ENCODE measurements at places on chromosomes 1 and 21.

- DNase-seq, result no peak
These were observed 19.9 kb upstream of the LYPD8 start for GRCh38 chr1:248775441-248775840.

DNA sequence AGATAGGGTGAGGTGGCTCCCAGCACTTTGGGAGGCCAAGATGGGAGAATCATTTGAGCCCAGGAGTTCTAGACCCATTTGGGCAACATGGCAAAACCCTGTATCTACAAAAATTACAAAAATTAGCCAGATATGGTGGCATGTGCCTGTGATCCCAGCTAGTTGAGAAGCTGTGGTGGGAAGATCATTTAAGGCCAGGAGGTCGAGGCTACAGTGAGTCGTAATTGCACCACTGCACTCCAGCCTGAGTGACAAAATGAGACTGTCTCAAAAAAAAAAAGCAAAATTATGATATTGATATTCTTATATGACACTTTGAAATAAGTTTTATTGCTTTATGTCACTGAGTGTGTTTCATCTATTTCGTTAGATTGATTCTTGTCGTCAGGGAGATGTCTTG lies 7.4 kb downstream of the ACADM start:
- no peak for DNase-seq

GRCh38 chr1:22815421-22816066 lies 104.9 kb downstream of the EPHB2 start:
- no peak for DNase-seq

DNA sequence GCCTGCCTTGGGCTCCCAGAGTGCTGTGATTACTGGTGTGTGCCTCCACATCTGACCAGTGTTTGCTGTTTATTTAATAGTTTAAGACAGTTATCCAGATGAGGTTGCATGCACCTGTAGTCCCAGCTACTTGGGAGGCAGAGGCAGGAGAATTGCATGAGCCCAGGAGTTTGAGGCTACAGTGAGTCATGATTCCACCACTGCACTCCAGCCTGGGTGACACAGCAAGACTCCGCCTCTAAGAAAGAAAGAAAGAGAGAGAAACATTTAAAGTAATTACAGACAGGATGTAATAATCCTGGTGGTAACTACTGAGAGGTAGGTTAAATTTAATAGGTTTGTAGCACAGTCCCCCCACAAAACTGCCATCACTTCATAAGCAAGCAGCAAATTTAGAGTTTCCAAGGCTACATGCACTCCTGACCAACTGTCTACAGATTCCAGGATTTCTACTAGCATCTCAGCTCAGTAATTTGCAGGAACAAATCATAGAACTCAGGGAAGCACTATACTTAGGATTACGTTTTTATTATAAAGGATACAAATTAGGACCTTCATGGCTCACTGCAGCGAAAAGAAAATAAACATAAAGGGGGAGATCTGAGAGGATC lies 89.6 kb downstream of the PKN2 start:
- DNase-seq, result peak; percentile 57

GRCh38 chr1:204529371-204529895 lies 13.2 kb downstream of the MDM4 start:
- no peak for DNase-seq

GRCh38 chr1:221015159-221015790 lies 136.0 kb downstream of the HLX start:
- DNase-seq, result no peak

GRCh38 chr1:103266036-103266435 lies 157.7 kb upstream of the COL11A1 start:
- DNase-seq, result no peak

DNA sequence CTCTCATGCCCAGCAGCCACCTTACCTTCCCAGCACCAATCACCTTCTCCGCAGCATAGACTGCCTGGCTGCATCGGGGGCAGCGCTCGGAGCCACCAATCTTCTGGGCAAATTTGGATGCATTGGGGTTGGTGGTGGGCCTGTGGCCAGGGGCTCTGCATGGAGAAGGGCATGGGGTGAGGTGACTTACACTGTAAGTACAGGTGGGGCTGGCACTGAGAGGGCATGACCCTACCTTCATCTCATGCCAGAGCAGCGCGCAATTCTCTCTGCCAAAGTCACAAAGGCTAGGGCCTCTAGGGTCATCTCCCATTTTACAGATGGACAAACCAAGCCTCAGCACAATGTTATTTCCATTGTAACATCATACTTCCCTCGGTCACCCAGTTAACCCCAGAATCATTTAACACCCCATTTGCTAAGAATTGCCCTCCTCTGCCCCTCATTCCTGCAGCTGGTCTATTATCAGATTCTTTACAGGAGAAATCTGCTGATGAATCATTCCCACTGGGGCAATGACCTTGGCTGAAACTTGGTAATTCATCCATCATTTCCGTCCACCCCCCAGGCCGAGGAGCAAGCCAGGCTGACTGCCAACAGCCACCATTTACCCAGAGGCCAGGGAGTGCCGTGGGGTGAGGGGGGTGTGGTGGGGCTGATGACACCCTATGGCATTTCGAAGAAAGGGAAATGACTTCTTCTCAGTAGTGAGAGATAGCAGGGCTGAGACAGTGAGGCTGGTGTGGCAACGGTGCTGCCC lies 17.9 kb downstream of the CSRP1 start:
- DNase-seq, result peak; percentile 96

DNA sequence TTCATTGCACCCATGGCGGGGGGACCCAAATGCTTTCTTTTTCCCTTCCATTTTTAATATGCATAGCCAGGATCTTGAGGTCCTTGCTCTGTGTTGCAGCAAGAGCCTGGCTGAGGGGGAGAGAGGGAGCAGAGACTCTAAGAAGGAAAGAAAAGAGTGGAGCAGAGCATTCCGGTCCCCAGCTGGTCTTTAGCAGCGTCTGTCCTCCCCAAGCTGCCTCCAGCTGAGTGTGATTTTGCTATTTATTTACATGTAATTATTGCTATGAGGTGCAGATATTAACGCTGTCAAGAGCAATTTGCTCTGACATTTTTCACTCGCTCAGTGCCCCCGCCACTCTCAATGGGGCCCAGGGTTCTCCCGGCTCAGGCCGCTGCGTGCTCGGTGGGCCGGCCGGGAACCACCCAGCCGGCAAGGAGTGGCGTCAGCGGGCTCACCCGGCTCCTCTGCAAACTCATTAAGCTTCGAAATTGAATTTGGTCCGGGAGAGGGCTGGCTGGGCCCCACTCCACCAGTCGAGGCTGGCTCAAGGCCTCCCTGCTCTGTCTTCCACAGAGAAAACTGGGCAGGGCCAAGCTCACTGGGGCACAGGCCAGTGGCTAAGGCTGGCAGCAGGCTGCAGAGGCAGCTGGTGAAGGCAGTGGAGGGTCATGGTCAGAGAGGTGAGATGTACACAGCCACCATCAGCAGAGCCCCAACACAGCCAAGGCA lies 93.2 kb downstream of the PAX7 start:
- no peak for DNase-seq
